Activated T-helper 17 cell treated with anti-CD3 and anti-CD28 coated beads, Interleukin-2, amount 50 U/mL, for 72 hours (primary cell): ENCODE measurements at places on chromosomes 12 and 14.

GRCh38 chr12:92574051-92574783 is 128.6 kb upstream of the PLEKHG7 start:
- no peak for ATAC-seq

- ATAC-seq, result no peak
These were observed 28.0 kb upstream of the GARIN6 start for GRCh38 chr12:99619389-99620158.

DNA sequence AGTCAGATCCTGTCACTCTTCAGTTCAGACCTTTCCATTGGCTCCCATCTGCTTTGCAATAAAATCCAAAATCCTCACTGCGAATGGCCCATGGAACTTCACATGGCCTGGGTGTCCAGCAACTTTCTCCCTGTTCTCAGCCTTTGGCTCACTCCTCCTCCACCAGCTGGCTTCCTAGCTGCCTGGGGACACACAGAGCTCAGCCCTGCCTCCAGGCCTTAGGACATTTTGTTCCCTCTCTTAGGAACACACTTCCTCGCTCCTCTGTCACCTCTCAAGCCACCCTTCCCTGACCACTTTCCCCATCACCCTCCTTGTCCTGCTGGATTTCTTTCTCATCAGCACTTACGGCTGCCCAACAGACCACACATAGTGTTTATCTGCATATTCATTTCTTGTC is 419.6 kb downstream of the MED13L start:
- ATAC-seq, result no peak

DNA sequence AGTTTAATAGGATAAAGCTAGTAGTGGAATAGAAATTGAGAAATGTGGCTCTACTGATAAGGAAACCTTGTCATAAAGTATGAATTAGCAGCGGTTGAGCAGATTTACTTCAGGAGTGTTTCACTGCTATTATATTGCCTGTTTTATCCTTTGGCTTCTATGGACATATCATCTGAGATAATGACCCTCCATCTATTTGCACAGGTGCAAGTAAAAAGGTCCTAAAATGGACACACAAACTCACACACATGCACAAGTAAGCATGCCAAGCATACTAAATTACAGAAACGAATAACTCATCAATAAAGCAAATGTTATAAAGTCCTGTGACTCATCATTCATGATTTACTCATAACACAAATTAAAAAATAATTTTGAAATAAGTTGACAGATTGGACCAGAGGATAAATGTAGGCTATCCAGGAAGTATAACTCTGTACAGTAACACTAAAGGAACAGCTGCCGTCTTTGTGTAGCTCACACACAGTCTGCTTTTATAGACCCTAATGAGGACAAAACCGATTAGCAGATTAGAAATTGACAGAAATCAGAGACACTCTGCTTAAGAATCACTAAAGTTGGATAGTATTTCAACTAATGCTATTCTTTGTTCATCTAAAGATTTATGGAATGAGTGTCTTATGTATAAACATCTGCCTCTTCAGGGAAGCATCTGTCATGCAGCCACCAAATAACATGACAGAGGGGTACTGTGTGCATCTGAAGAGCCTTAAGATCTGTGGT is 73.9 kb downstream of the SYT1 start:
- no peak for ATAC-seq

DNA sequence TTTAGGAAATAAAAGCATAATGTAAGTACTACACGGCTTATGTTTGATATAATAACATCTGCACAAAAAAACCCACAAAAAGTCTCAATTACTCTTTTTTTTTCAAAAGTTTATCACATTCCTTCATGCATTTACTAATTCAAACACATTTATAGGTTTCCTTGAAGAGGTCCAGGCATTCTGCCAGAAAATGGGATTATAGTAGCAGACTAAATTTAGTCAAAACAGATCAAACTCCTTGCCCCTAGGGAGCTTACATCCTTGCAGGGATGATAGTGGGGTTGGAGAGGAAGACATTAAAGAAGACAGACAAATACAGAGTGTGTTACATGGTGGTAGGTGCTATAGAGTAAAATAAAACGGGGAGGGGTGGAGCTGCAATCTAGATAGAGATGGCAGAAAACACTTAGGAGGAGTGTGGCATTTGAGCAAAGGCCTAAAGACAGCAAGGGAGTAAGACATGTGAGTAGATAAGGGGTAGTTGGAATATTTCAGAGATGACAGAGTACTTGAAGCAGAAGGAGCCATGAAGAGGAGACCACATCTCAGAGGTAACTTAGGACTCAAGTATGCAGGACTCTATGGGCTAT is 266.9 kb downstream of the PPFIA2 start:
- no peak for ATAC-seq

DNA sequence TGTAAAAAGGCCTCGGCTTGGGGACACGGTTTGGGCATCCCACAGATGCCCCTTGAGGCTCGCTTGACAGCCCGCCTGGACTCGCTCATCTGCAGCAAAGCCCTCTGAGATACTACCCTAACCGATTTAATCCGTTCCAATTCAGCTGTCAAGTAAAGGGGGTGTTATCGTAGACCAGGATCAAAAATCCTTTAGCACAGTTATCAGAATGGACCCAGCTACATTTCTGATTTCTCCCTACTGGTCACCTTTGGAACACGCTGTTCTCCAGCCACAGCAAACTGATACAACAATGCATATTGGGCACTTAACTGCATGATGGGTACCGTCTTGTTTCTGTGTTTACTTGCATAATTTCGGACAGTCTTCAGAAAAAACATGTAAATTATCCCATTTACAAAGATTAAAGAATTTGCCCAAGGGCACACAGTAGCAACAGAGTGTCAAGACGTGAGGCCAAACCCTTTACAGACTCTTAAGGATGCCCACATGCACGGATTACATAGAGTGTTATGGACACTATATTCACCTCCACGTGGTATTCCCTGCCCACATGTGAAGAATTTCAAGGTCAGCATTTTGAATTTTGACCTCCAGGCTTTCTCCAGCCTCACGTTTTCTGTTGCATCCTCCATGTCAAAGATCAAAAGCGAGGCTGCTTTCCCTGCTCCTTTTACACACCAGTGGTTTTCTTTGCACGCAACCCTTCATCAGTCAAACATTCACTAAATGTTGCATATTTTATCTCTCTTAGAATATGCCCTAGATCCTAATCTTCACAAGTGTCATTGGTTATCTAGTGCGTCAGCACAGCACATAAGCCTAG is 3.2 kb upstream of the DUSP6 start:
- no peak for ATAC-seq

GRCh38 chr14:37091651-37092050 is 80.8 kb downstream of the SLC25A21 start:
- no peak for ATAC-seq

DNA sequence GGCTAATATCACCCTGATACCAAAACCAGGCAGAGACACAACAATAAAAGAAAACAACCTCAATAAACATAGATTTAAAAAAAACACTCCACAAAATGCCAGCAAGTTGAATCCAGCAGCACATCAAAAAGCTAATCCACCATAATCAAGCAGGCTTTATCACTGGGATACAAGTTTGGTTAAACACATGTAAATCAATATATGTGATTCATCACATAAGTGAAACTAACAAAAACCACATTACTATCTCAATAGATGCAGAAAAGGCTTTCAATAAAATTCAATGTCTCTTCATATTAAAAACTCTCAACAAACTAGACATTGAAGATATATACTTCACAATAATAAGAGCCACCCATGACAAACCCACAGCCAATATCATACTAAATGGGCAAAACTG is 17.0 kb upstream of the TAS2R14 start:
- ATAC-seq, result no peak

GRCh38 chr14:72576258-72576657 is 317.6 kb downstream of the DPF3 start:
- ATAC-seq, result no peak

GRCh38 chr12:46430340-46430948 is 57.9 kb upstream of the SLC38A2 start:
- ATAC-seq, result peak; percentile 95

- ATAC-seq, result no peak
These were observed 28.9 kb downstream of the RTRAF start for GRCh38 chr14:52018252-52018651.

DNA sequence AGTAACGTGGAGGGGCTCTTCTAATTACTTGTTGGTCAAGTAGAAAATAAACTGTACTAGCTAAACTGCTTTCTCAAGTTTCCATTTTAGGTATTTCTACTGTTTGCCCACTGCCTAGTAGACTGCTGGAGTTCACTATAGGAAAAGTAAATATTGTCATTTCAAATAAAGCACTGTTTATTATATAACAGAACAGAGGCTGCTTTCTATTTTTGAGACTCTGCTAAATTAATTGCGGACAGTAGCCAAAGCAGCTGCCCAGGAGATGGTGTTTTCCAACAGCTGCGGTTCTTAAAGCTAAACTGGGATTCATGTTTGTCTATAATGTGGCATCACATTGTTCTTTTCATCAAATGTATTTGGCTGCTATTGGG is 15.9 kb upstream of the SIX1 start:
- no peak for ATAC-seq

DNA sequence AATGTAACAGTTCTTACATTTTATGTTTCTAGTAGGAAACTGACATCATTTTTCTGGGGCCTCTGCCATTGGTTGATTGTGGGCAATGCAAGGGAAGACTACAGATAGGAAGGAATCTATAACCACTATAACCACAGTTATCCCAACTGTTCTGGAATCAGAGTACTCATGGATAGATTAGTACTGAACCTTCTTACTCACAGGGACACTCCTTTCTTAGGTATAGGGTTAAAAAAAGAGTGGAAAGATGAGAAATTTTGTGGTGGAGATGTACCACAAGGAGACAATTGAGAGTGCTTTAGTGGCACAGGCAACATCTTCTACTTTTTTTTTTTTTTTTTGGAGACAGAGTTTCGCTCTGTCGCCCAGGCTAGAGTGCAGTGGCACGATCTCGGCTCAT is 21.0 kb downstream of the TMEM116 start:
- peak; percentile 55 for ATAC-seq

GRCh38 chr12:131112021-131112420 is 158.3 kb downstream of the ADGRD1 start:
- ATAC-seq, result peak; percentile 87

GRCh38 chr14:35395283-35395682 is 9.3 kb downstream of the NFKBIA start:
- ATAC-seq, result no peak

GRCh38 chr12:18849080-18849479 is 111.2 kb downstream of the CAPZA3 start:
- peak; percentile 51 for ATAC-seq

- peak; percentile 78 for ATAC-seq
These were observed 23.7 kb downstream of the NINJ2 start for GRCh38 chr12:639566-639965.

- peak; percentile 50 for ATAC-seq
These were observed 498 bp downstream of the RACGAP1 start for GRCh38 chr12:50024805-50025186.

GRCh38 chr14:50932592-50933495 is 11.4 kb downstream of the PYGL start:
- ATAC-seq, result no peak

- no peak for ATAC-seq
These were observed 230.5 kb upstream of the EGLN3 start for GRCh38 chr14:34181338-34181737.

DNA sequence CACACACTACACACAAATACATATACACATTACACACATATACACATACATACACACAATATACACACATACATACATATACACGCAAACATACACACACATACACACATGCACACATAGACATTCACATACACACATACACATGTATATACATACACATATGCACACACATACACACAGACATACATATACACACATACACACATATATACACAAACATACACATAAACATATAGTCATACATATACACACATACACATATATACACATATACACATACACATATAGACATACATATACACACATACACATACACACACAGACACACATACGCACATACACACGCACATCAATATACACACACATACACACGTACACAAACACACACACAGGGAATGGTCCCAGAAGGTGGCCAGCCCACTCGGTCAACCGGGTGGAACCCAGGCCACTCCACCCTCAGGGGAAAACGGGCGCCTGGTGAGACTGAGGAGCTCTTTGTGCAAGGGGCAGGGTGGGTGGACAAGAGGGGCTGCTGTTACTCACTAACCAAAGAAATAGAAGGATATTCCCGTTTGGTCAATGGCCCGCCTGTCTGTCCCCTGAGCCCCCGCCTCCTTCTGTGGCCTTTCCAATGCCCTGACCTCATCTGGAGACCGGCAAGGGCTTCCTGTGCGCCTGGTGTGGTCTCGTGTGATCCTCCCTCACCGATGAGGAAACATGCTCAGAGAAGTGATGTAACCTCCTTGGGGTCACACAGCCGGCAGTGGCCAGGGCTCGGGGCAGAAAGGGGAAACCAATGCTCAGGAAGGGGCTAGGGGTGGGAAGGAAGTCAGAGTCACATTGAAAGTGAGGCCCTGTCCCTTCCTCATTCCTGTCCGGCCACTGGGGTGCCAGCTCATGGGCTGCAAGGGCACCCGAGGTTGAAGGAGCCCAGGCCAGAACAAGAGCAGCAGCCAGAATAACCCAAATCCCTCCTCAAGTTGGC is 5.3 kb downstream of the TRPV4 start:
- ATAC-seq, result peak; percentile 11

DNA sequence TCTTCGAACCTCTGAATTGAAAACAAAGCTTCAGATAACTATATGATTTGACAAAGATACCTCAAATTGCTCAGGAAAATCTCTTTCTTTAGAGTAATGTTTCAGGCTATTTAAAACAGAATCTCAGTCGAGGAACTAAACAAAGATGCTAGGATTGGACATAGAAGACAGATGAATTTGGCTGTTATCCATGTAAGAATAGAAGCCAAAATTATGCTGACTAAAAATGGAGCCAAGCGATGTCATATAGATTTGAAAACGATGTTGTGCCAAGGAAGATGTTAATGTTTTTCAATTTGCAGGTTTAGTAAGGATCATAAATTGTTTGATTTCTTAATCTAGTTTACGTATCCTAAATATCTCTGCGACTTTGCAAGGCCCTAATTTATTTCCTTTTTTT is 295.9 kb downstream of the FOXG1 start:
- ATAC-seq, result no peak

DNA sequence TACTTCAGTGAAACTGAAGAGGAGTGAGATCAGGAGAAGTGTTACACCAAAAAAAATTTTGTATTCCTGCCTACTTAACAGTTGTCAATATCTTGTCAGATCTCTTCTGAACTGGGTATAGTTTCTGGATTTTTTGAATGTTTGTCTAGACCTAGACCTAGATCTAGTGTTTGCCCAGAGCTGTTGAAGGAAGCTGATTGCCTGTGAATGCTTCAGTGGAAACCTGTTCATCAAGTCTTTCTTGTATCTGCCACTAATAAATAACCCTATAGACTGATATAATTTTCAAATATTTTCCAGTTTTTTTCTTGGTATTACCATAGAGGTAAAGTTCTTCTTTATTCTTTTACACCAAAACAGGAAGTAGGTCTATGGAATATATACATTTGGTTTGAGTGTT is 781.5 kb upstream of the FBXO33 start:
- ATAC-seq, result no peak

DNA sequence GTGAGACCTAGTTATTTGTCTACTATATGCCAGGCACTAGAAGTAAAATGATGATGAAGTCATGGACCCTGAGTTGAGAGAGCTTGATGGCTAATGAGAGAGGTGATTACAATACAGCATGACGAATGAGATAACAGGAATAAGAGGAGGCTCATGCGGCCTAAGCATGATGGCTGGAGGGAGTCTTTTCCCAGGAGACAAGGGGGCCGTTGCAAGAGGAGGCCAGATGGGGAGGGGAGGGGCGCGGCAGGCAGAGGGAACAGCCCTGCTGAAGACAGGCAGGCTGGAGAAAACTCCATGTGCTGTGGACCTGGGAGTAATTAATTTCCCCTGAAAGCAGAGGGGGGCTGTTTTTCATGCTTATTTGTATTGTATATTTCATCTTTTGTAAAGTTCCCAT is 144.7 kb upstream of the RFLNA start:
- ATAC-seq, result no peak
